ENCODE measurements at places on chromosomes 4 and X. TPM values are rescaled to one million over a fixed set of nuclear protein-coding genes. Genes with fewer than 3 reads are reported as not detected.

- no peak for DNase-seq
Observed at GRCh38 chr4:4245172-4245571, 2.9 kb downstream of the TMEM128 start.

- DNase-seq = no peak
Observed at GRCh38 chr4:24794480-24794879, 893 bp upstream of the SOD3 start.

DNA sequence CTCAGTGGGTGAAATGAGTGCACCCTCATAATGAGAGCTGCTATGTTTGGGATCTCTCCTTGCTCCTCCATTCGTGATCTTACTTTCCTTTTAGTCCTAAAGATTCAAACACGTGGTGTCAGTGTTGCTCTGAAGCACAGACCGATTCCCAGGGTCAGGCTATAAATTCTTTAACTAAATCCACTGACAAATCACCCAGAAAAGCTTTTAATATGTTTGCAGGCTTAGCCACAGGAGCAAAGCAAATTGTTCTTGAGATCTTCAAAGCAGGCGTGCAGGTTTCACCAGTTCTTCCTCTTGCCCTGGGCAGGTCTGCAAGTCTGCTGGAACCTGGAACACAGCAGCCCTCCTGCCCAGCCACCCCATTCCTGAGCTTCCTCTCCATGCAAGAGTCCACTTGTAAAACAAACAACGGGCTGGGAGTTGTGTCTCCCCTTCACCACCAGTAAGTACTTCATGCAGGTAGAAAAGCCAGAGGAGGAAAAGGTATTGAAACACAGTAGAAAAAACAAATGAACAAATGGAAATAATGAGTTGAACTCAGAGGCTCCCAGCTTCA is 70.1 kb upstream of the ENPP6 start:
- no peak for DNase-seq

DNA sequence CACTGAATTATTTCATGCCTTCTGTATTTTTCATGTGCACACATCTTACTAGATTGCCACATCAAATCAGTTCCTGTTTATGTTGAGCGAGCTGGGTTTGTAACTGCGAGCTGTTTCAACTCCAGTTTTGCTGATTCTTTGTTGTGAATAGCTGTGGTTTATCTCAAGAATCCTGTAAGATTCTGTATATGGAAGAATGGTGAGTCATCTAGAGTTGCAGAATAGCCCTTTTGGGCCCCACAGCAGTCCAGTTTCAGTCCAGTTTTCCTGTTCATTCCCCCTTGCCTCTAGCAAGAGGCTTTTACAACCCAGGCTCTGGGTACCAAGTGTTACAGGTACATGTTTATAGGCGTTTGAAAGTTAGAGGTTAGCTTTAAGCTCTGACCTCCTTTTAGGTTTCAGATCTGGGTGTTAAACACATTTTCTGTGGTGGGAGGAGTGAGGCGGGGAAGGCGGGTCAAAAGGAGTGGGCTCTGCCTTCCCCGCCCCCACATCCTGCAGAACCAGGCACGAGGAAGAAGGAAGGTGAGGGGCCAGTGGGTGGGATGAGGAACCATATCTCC is 32.7 kb downstream of the TBC1D14 start:
- DNase-seq = no peak

DNA sequence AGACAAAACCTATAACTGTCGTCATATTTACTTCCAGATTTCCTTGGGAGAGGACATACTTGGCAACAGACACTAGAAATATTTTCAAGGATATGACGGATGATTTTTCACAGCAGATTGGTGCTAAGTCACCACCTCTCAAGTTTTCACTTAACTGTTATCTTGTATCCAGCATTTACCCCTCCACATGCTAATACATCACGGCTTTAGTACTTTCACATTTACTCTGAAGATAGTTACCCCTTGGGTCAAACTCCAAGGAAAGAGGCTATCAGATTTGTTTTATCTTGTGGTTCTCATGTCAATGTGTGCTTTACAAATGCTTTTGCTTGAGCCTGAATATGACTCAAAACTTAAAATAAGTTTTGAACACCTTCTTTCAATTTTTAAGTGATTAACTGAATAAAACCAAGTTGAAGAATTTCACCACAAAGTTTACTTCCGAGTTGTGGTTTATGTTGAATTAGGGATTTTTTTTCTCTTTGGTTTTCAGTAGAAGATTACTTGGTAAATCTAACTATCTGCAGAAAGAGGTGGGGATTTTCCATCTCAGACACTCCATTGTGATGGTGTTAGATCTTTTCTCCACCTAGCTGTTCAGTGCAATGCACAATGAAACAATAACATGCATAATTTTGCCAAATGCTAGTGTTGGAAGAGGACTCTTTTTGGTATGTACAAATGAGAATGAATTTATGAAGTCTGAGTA is 75.4 kb upstream of the FAT1 start:
- no peak for DNase-seq

- no peak for DNase-seq
Observed at GRCh38 chr4:60020389-60020788, 1179.7 kb upstream of the ADGRL3 start.

DNA sequence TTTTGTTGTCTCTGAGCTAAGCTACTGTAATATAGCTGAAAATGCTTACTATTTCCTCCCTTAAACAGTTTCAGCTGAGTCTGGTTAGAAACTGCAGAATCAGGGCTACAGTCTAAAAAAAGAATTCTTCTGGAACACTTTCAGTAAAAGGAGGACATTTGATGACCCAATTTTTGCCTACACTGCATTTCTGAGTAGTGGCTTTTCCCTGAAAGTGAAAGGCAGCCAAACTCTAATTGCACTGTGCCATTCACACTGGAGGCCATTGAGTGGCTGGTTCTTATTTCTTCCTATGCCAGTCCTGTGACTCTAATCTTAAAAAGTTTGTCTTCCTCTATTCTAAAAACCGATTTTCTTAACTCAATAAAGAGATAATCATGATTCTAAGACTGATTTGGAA is 526.0 kb downstream of the CFAP47 start:
- no peak for DNase-seq

- DNase-seq = no peak
Observed at GRCh38 chrX:6644411-6644810, 109.5 kb upstream of the VCX3A start.

- no peak for DNase-seq
Observed at GRCh38 chrX:47475476-47475875, 7.5 kb downstream of the ZNF41 start.

CT47B1 gene
- total RNA-seq = not detected
